Cardiac septum (tissue), 1 donor: ENCODE measurements at places on chromosomes 12 and 14. TPM values are rescaled to one million over a fixed set of nuclear protein-coding genes. Genes with fewer than 3 reads are reported as not detected.
A peak's percentile ranks its signal among the peaks of the same experiment; 100 is the strongest.

- DNase-seq: no peak
Measured at GRCh38 chr14:104937694-104938365, 13.2 kb downstream of the PLD4 start.

- no peak for DNase-seq
Measured at GRCh38 chr12:111788178-111788654, 21.5 kb downstream of the ALDH2 start.

GRCh38 chr12:27052176-27052575 is 29.8 kb downstream of the MED21 start:
- DNase-seq: no peak

DNA sequence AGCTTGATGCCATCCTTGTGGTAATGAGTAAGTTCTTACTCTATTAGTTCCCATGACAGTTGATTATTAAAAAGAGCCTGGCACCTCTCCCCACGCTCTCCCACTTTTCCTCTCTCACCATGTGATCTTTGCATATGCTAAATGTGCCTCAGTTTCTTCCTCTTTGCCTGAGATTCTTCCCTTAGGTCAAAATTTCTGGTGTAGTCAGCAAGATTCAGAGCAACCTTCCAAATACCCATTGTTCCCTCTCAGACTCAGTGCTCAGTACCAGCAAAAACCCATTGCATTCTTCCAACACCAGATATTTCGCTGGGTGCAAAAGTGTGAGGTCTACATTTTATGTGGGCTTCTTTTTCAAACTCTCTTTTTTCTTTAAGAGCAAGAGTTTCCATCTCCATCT is 10.8 kb upstream of the USP15 start:
- no peak for DNase-seq

CCDC85C gene
- total RNA-seq: 21.4 TPM

DNA sequence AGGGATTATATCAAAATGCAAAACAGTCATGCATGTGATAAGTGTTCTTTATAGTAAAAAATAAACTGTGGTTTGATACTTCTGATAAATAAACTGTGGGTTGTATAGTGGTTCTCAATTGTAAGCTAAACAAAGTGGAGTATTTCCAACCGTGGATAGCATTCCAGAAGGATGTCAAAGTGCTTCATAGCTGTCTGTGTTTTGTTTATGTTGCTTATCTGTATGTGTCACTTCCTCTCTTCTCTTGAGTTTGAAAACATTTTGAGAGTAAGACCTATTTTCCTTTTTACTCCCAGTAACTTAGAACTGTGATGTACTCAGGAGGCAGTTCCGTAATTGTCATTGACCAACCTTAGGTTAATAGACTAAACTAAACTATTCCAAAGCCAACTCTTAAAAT is 415.8 kb downstream of the TMTC2 start:
- DNase-seq: no peak

SNAPC1 gene
- 5.0 TPM for total RNA-seq

GPRC5D gene
- total RNA-seq: not detected

- DNase-seq: no peak
Measured at GRCh38 chr12:87383680-87384079, 645.5 kb downstream of the C12orf50 start.

PIANP gene
- 0.40 TPM for total RNA-seq

FAM216A gene
- total RNA-seq: 4.7 TPM

DNA sequence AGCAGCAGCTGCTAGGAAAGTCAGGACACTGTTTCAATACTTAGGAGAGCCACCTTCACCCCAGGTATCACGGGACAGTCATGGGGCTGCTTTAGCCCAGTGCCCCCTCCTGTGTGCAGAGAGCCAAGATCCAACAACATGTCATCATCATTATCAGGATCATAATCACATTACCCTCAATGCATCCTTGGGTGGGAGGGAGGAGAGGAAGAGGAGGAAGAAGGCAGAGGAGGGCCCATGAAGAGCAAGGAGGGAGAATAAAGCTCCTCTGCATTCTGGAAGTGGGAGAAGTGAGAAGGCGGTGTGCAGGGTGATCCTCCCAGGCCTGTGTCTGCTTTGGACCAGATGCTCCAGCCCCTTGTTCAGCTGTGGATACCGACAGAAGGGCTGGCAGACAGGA is 64.2 kb downstream of the TSPAN11 start:
- no peak for DNase-seq

LAG3 gene
- total RNA-seq: 0.57 TPM

DNA sequence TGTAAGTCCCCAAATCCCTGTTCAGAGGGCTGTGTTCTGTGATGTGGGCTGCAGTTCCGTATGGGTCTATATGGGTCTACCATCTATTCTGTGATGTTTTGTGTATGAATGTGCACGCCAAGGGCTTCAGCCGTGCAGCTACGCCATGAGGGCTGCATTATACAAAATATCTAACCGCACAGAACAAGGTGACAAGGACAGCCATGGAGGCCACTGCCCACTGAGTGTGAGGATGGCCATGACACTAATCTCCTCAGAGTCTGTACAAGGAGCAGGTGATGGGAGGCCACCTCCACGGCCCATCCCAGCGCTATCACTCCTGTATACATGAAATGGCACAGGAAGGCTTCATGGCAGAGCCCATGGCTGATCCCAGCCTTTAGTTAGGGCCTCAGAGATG is 102.0 kb downstream of the DICER1 start:
- DNase-seq: peak; percentile 63
